ENCODE measurements at places on chromosomes 3 and 15. TPM values are rescaled to one million over a fixed set of nuclear protein-coding genes. Genes with fewer than 3 reads are reported as not detected.

CCR8 gene
- 0.77 TPM for total RNA-seq

GNB4 gene
- total RNA-seq, result 0.75 TPM

GUCA1C gene
- not detected for total RNA-seq

CPNE9 gene
- 0.30 TPM for total RNA-seq

MAGEL2 gene
- total RNA-seq, result not detected

PSTPIP1 gene
- total RNA-seq, result 100 TPM

DNA sequence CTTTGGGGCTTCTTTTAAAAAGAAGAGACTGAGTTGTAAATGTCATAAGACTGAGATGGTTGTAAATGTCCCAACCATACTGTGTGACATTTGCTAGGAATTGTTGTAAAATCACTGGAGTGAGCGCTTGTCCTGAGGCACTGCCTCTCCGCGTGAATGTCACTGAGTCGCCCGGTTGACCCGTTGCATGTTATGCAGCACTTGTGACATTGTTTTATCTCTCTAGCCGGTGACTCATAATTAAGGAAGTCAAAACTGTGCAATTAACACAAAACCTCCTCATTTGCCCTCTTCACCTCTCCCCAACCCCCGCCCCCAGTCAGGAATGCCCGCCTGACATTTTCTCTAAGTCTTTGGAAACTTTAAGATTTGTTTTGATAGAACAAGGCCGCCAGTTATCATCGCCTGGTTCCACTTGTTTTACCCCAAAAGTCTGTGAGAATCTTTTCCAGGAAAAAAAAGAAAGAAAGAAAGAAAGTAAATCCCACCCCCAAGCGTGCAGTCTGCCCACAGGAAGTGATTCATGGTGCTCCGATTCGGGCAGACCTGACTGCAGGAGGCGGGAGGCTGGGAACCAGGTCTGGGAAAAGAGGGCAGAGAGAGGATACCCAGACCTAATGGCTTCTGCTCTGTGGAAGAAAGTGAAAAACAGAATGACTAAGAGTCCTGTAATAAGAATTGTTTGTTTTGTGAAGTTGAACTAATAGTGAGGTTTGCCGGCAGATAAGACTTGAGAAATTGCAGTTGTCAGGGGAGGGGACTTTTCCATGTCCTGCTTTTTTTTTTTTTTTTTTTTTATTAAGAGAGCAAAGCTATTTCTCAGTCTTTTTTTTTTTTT is 84.8 kb downstream of the SMAD3 start:
- DNase-seq, result peak; percentile 74

GRCh38 chr15:70516408-70517193 is 246.8 kb downstream of the UACA start:
- DNase-seq, result no peak

GRCh38 chr3:86984271-86984670 is 6.7 kb downstream of the VGLL3 start:
- DNase-seq, result no peak

DNA sequence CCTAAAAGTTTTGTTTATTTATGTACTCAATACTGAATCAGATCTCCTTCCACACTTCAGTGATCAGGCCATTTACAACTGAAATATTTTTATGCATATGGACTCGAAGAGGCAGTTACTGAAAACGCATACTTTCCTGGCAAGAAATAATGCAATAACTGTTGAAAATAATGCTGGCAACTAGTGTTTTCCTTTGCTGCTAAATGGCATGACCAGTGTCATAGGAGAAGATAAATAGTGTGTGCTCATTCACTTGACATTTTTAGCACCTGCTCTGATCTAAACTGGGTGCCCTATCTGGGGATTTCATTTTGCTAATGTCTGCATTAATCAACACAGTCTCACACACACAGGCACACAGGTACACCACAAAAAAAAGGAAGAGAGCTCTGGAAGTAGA is 695.2 kb downstream of the TUSC7 start:
- no peak for DNase-seq

- DNase-seq, result no peak
Measured at GRCh38 chr15:66872405-66872804, 170.4 kb downstream of the SMAD6 start.

- no peak for DNase-seq
Measured at GRCh38 chr3:55607175-55607574, 120.1 kb upstream of the WNT5A start.

- DNase-seq, result no peak
Measured at GRCh38 chr3:69320871-69321271, 65.0 kb downstream of the FRMD4B start.

DNA sequence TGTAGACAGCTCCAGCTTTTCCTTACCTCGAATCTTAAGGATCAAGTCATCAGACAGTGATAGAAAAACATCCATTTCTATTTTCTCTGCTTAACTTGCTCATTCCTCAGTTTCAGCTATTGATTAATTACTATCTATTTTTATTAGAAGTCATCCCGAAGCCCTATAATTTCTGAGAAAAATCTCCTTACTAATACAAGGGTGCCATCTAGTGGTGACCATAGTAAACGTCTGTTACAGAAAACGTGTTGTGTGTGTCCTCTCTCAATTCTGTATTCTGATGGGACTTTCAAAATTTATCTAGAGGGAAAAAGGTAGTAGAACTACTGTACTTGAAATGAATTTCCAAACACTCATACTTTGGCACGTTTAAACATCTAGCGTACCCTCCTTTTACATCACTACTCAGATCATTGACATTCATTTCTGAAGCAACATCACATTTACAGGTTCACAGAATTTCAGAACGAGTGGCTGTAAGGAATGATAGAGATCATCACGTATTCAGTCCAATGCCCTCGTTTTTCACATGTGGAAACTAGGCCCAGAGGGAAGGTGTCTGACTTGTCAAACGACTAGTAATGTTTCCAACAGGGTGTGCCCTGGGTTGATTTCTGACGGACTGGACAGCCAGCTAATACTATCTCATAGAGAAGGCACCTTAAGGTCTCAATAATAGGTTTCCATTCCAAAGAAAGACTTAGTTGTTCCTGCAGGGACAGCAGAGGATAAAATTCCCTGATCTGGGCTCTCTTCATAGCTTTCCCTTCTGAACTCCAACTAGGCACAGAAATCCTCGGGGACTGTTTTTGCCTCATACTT is 25.6 kb downstream of the HACD2 start:
- no peak for DNase-seq

DNA sequence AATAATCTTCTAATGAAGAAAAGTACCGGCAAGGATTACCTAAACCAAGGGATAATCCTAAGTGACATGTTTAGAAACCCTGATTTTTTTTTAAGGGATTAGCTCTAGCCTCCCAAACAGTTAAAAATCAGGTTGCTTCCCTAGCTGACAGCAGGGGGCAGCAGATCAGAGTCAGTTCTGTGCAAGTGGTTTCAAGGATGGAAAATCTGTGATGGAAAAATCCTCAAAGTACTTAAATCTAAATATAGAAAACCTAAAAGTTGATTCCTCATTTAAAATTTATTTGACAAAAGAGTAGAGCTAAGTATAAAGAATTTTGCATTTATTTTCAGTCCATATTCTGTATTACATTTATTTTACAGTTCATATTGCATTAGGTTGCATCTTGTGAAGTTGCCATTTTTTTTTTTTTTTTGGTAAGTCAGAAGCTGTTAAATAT is 107.6 kb downstream of the PEX5L start:
- peak; percentile 73 for DNase-seq

GRCh38 chr3:373193-373779 is 176.7 kb downstream of the CHL1 start:
- DNase-seq, result no peak

GRCh38 chr3:17793542-17794195 is 51.2 kb upstream of the TBC1D5 start:
- no peak for DNase-seq

DNA sequence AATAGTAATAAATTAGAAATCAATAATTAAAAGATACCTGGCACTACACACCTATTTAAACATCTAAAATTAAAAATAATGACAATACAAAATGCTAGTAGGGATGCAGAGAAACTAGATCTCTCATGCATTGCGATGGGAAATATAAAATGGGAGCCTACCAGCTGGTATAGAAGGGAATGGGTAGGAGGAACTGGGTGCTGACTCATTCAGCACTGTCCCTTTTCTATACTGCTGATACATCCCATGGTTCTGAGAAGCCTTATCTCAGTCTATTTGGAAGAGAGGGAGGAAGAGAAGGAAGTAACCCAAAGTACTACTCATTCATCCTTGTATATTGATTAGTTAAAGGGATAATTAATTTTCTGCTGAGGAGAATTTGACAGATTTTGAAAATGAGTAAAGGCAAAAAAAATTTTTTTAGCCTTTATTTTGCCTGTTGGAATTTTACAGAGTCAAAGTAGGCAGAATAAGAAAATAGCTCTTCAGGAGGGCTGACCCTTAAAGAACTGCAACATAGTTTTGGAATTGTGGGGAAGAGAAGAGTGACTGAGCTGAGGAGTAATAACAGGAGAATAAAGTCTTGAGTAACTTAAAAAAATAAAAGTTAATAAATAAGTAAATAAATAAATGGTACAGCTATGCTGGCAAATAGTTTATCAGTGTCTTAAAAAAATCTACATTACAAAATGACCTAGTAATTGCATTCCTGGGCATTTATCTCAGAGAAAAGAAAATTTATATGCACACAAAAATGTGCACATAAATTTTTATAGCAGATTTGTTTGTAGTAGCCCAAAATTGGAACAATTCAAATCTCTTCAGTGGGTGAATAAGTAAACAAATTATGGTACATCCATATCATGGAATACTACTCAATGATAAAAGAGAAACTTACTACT is 15.3 kb upstream of the BHLHE40 start:
- no peak for DNase-seq

GRCh38 chr15:52233405-52233804 is 42.2 kb upstream of the GNB5 start:
- no peak for DNase-seq

DNA sequence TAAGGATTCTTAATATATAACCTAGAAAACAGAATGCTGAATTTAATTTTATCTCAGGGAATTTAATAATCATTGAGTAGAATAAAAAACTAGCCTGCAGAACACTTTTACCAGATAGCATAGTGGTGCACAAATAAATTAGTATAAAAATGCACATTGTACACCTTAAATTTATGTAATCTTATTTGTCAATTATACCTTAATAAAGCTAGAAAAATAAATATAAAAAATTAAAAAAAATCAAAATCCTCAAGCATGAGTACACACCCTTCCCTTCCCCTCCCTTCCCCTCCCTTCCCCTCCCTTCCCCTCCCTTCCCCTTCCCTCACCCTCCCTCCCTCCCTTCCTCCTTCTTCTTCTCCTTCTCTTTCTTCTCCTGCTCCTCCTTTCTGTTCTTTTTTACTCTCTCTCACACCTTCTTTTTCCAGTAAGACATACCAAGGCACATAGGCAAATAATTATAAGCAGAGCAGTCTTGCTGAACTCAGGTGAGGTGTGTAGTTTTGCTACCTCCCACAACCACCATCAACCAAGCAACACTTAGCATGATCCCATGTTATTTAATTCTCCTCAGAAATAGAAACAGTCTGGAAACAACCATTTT is 1395.0 kb downstream of the ZPLD1 start:
- DNase-seq, result no peak

DNA sequence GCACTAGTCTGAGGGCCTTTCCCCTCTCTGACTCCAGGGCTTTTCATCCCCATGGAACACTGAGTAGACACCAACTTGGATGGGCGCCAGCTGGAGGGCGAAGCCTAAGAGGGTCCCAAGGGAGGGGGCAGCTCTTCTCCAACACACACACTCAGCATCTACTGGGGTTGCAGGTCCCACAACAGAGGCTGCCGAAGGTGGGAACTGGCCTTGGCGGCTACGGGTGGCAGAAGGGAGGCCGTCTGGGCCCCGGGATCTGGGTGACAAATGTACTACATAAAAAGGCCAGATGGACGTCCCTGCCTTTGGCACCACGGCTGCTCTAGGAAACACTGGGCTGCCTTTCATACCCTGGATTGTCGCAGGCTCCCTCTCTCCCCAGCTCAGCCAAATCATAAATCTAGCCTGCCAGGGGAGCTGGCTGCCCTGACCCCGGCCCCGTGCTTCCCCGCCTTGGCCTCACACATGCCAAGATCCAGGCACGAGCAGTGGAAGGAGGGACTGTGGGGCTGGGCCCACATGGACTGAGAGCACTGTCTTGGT is 31.5 kb downstream of the SEMA5B start:
- no peak for DNase-seq

DNA sequence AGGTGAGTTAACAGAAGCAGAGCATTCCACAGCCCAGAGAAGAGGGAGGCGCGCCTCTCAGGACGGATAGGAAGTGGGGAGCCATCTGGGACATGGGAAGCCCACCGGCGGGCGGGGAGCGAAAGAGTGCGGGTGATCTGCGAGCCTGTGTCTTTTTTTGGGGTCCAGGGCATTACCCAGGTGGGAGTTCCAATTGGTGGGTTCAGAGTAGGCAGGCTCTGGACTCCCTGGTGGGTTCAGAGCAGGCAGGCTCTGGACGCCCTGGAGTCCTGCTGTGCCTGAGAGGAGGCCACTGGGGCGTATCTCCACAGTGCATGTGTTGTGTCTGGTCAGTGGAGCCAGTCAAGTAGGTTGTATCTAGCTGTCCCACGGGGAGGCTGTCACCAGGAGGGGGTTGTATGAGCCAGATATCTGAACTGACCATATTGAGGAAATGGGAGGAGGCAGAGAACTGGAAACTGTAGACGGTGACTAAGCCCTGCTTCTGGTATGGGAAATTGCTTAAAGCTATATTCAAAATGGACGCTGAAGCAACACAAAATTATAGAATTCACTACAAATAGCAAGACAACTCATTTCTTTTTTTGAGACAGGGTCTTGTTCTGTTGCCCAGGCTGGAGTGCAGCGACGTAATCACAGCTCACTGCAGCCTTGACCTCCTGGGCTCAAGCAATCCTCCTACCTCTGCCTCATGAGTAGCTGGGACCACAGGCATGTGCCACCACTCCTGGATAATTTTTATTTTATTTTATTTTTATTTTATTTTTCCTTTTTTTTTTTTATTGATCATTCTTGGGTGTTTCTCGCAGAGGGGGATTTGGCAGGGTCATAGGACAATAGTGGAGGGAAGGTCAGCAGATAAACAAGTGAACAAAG is 34.5 kb upstream of the CHST2 start:
- peak; percentile 19 for DNase-seq

DNA sequence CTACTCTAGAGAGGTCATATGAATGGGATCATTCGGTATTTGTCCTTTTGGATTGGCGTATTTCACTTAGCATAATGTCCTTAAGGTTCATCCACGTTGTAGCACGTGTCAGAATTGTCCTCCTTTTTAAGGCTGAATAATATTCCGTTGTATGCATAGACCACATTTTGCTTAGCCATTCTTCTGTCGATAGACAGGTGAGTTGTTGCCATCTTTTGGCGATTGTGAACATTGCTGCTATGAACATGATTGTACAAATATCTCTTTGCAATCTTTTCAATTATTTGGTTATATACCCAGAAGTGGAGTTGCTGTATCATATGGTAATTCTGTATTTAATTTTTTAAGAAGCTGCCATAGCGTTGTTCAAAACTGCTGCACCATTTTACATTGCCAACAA is 52.4 kb upstream of the GOLGA8J start:
- DNase-seq, result no peak

GRCh38 chr3:24154013-24154695 is 209.1 kb downstream of the NR1D2 start:
- no peak for DNase-seq

Measured in activated CD4-positive, alpha-beta T cell treated with anti-CD3 and anti-CD28 coated beads for 36 hours (primary cell).